ENCODE measurements at places on chromosomes 1 and 21.

GRCh38 chr1:19203440-19203839 is 6.6 kb downstream of the UBR4 start:
- no peak for DNase-seq

DNA sequence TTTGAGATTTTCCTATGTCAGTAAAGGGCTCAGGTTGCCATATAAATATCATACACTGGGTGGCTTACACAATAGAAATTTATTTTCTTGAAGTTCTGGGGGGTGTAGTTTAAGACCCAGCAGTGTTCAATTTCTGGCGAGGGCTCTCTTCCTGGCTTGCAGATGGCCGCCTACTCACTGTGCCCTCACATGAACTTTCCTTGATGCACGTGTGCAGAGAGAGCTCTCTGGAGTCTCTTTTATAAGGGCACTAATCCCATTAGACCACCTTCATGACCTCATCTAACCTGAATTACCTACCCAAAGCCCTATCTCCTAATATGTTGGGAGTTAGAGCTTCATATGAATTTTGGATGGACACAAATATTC is 21.1 kb downstream of the TMEM51 start:
- no peak for DNase-seq

GRCh38 chr1:59039551-59039950 is 255.7 kb upstream of the JUN start:
- no peak for DNase-seq

GRCh38 chr21:16837321-16837720 is 675.5 kb upstream of the CXADR start:
- DNase-seq = no peak

GRCh38 chr1:59414406-59415133 is 117.7 kb downstream of the FGGY start:
- no peak for DNase-seq

- no peak for DNase-seq
Observed at GRCh38 chr21:14270631-14271030, 54.7 kb downstream of the RBM11 start.

GRCh38 chr1:111412839-111413238 is 14.7 kb downstream of the OVGP1 start:
- no peak for DNase-seq
